ENCODE measurements at places on chromosomes 7 and 10.

GRCh38 chr7:141737118-141737835 is 881 bp upstream of the SSBP1 start:
- DNase-seq = no peak

- DNase-seq = no peak
Observed at GRCh38 chr7:65938336-65938895, 43.6 kb downstream of the GUSB start.

- DNase-seq = no peak
Observed at GRCh38 chr7:157574120-157574825, 237.5 kb downstream of the DNAJB6 start.

- DNase-seq = no peak
Observed at GRCh38 chr10:30092151-30092790, 32.9 kb upstream of the JCAD start.

GRCh38 chr10:79608505-79609375 is 2.0 kb upstream of the SFTPA1 start:
- DNase-seq = peak; percentile 10

GRCh38 chr10:49280001-49280408 is 19.0 kb upstream of the C10orf71 start:
- no peak for DNase-seq

DNA sequence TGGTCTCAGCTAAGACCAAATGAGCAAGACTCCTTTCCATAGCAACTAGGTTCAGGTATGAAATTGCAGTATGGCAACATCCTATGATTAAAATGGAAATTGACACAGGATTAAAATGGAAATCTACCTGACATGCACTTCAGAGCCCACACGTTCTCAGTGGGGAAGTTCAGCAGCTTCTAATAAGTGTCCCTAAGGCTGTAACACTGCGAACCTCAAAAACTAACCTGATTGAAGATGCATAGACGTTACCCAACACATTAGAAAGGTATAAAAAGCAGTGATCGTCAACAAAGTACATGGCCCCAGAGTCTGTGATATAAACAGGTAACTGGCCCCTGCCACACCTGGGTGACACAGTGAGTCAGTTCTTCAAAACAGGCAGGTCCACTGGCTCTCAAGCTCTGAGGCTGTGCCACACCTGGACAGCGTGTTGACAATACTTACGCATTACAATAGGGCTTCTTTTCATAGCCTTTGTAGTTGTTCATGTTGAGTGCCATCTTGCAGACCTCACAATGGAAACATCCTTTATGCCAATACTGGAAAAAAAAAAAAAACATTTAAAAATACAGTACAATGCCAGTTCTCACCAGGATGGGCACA is 274.9 kb upstream of the NEBL start:
- DNase-seq = no peak

All from activated CD8-positive, alpha-beta memory T cell treated with anti-CD3 and anti-CD28 coated beads for 48 hours (primary cell).